ENCODE measurements at places on chromosomes 4 and X.

DNA sequence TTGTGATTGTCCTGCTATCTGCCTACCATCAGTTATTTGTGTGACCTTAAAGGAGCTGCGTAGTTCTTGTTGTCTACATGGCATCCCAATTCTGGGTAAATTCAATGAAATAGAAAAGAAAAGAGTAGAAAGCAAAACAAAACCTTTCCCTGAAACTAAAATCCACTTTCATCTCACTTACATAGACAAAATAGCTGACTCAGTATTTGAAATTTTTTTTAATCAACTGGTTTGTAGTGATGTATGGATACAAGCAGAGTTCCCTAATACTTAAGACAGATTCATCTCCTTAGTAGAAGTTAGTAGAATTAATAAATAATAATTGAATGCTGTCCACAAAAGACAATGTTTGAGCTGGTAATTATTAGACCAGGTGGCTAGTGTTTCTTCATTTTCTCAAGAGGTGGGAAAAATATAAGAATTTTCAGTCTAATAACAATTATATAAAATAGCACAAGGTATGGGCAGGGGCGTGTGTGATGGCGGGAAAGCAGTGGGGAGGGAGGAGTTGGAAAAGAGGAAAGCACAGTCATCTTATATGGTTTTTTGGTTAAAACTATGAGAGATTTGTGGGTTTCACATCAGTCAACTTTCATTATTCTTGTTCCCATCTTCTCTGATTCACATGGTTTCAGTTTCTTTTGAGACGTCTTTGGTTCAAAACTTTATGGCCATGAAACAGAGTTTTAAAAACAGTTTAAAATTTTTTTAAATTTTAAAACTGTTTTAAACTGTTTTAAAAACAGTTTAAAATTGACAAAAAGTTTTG lies 275.2 kb downstream of the SPRY1 start:
- DNase-seq = no peak

DNA sequence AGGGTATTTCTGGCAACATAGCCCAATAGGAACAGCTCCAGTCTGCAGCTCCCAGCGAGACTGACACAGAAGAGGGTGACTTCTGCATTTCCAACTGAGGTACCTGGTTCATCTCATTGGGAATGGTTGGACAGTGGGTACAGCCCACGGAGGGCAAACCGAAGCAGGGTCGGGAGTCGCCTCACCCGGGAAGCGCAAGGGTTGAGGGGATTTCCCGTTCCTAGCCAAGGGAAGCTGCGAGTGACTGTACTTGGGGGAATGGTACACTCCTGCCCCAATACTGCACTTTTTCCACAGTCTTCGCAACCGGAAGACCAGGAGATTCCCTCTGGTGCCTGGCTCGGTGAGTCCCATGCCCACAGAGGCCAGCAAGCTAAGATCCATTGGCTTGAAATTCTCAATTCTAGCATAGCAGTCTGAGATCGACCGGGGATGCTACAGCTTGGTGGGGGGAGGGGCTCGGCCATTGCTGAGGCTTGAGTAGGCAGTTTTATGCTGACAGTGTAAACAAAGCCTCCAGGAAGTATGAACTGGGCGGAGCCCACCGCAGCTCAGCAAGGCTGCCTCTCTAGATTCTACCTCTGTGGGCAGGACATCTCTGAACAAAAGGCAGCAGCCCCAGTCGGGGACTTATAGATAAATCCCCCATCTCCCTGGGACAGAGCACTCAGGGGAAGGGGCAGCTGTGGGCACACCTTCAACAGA lies 14.0 kb upstream of the ADAD1 start:
- no peak for DNase-seq

GRCh38 chrX:71103110-71103983 lies 3.2 kb downstream of the CXorf65 start:
- peak; percentile 39 for DNase-seq

- DNase-seq = no peak
Observed at GRCh38 chr4:154984148-154984547, 203.1 kb downstream of the RBM46 start.

GRCh38 chr4:47340914-47341313 lies 122.6 kb downstream of the COMMD8 start:
- DNase-seq = no peak

All from stimulated activated CD4-positive, alpha-beta T cell treated with anti-CD3 and anti-CD28 coated beads, TNF-alpha, amount 100 ng/mL, for 4 hours (primary cell).